ENCODE measurements at places on chromosomes 11 and 22.

GRCh38 chr22:19152942-19153883, 3.1 kb upstream of the GSC2 start:
- DNase-seq: no peak

GRCh38 chr22:27616033-27616432, 185.5 kb downstream of the MN1 start:
- no peak for DNase-seq

DNA sequence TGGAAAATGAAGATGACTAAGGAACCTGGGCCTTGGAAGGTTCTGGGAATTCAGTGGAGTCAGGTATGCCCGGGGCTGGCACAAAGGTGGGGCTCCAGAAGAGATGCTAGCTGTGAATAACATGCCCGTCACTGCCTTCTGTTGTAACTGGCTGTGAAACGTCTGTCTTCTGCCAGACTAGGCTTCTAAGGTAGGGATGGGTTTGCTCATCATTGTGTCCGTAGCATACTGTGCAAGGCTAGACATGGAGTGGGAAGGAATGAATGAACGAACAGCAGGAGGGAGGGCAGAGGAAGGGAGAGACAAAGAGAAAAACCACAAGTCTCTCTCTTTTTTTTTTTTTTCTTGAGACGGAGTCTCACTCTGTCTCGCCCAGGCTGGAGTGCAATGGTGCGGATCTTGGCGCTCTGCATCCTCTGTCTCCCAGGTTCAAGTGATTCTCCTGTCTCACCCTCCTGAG, 327.4 kb downstream of the MN1 start:
- DNase-seq: no peak

DNA sequence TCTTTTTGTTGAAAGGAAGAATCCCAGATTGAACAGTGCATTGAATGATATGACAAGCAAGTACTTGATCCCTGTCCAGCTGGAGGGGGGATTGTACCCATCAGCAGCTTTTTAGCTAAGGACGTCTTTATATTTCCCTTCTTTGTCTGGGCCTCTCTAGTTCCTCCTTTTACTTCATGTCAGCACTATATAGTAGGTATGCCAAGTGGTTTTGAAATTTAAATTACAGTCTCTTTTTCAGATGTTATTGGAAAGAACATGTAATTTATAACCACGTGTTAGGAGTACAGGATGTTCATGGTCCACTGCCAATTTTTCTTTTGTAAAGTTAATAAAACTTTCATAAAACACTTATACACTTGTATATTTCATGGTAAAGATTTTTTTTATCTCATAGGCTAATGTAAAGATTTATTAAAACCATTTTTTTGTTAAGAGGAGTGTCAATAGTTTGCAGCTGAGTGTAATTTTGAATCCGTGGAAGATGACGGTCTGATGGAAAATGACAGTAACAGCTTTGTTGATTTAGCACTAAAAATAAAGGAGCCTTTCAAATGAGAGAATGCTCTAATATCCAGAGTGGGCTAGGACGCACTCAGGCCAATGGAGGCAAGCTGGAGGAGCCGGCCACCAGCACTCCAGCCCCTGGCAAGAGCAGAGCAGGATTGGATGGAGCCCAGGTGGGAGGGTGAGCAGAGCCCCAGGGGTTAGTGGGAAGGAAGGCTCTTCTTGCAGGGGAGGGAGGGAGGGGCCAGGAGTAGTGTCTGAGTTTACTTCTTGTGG, 488.3 kb downstream of the INSC start:
- no peak for DNase-seq

GRCh38 chr11:102807921-102808320, 10.0 kb upstream of the MMP1 start:
- DNase-seq: no peak

GRCh38 chr11:109512249-109512648, 90.3 kb downstream of the C11orf87 start:
- DNase-seq: no peak

DNA sequence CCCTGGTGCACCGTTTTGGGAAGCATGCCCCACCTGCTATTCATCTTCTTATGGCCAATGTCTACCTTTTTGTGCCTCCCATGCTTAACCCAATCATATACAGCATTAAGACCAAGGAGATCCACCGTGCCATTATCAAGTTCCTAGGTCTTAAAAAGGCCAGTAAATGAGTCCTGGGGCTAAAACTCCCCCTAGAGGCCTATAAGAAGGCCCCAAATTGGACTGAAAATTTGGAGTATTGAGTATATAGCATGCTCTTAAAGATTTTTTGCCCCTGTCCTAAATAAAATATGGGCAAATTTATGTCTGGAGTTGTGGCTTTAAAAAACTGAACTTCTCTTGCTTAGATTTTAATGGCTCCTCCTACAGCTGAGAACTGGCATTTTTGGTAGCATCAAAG, 6.6 kb downstream of the OR51M1 start:
- no peak for DNase-seq

All from T-helper 17 cell (primary cell).